Bronchial smooth muscle cell (primary cell): ENCODE measurements at places on chromosomes 1 and 21. TPM values are rescaled to one million over a fixed set of nuclear protein-coding genes. Genes with fewer than 3 reads are reported as not detected.

Gene PEAR1
- total RNA-seq: 0.09 and 2.5 TPM in 2 replicates

Gene ZFP69B
- total RNA-seq: 1.6 and 2.0 TPM in 2 replicates

Gene LRRC8B
- total RNA-seq: 0.16 and 0.17 TPM in 2 replicates

Gene PLEKHA6
- 2.4 and 5.0 TPM in 2 replicates for total RNA-seq

Gene LCA5L
- total RNA-seq: 0.32 and 0.52 TPM in 2 replicates

Gene TRIM67
- not detected in 2 replicates for total RNA-seq

Gene IGSF3
- total RNA-seq: under 0.01 and 0.26 TPM in 2 replicates

Gene DEPDC1
- 0.34 and 2.5 TPM in 2 replicates for total RNA-seq

Gene LRRC39
- 0.16 and 0.17 TPM in 2 replicates for total RNA-seq

Gene TNFSF4
- total RNA-seq: 0.77 and 1.3 TPM in 2 replicates

Gene COL11A1
- total RNA-seq: 0.34 and 5.0 TPM in 2 replicates

Gene TSPEAR
- total RNA-seq: not detected in 2 replicates

Gene ZNF697
- 7.6 and 8.2 TPM in 2 replicates for total RNA-seq

Gene FAM78B
- total RNA-seq: 0.26 and 0.32 TPM in 2 replicates

Gene HES5
- total RNA-seq: not detected in 2 replicates

Gene SLC30A1
- 17.4 and 32.2 TPM in 2 replicates for total RNA-seq

Gene IL22RA1
- 0.09 TPM in 1 of 2 replicates, not detected in the other for total RNA-seq

Gene HTR1D
- not detected in 2 replicates for total RNA-seq

Gene FGR
- total RNA-seq: 0.09 and 0.16 TPM in 2 replicates

Gene MACF1
- 135 and 175 TPM in 2 replicates for total RNA-seq

Gene TRIM58
- not detected in 2 replicates for total RNA-seq

Gene AMY1C
- total RNA-seq: not detected in 2 replicates

Gene UBXN10
- under 0.01 TPM in 1 of 2 replicates, not detected in the other for total RNA-seq

Gene ARMH1
- 2.6 and 3.5 TPM in 2 replicates for total RNA-seq

Gene OR14K1
- total RNA-seq: not detected in 2 replicates

Gene FCMR
- total RNA-seq: not detected in 2 replicates

Gene A3GALT2
- not detected in 2 replicates for total RNA-seq

Gene MMP23B
- total RNA-seq: 4.6 and 4.9 TPM in 2 replicates

Gene ZMYM4
- 21.6 and 30.4 TPM in 2 replicates for total RNA-seq

Gene SLAMF6
- not detected in 2 replicates for total RNA-seq

Gene KRTAP11-1
- total RNA-seq: not detected in 2 replicates

Gene SLAMF9
- not detected in 2 replicates for total RNA-seq

Gene HPCAL4
- total RNA-seq: under 0.01 TPM in 1 of 2 replicates, not detected in the other

Gene KLHDC7A
- not detected in 2 replicates for total RNA-seq

Gene HSD3B1
- 0.16 TPM in 1 of 2 replicates, not detected in the other for total RNA-seq

Gene ARHGEF16
- total RNA-seq: 0.09 TPM in 1 of 2 replicates, not detected in the other

Gene MAPKAPK2
- 21.7 and 27.4 TPM in 2 replicates for total RNA-seq

Gene SPATA21
- total RNA-seq: not detected in 2 replicates

Gene NPHS2
- not detected in 2 replicates for total RNA-seq

Gene PTPN7
- not detected in 2 replicates for total RNA-seq

Gene ADGRL4
- 0.77 and 8.2 TPM in 2 replicates for total RNA-seq

Gene LHX4
- total RNA-seq: under 0.01 and 0.09 TPM in 2 replicates

Gene FCRLA
- 0.32 and 0.86 TPM in 2 replicates for total RNA-seq

Gene OPRD1
- not detected in 2 replicates for total RNA-seq

Gene ALG14
- total RNA-seq: 2.0 and 3.8 TPM in 2 replicates

Gene GBP6
- 0.17 TPM in 1 of 2 replicates, not detected in the other for total RNA-seq
